Endodermal cell (in vitro differentiated cells): ENCODE measurements at places on chromosomes 5 and 9. TPM values are rescaled to one million over a fixed set of nuclear protein-coding genes. Genes with fewer than 3 reads are reported as not detected.

The PDE6A gene
- 0.07 to 0.15 TPM (median 0.09 TPM) in 3 replicates for total RNA-seq

The TAS2R1 gene
- 0.24 TPM in 1 of 3 replicates, not detected in the others for total RNA-seq

The ORM2 gene
- total RNA-seq: 0.56 and 0.59 TPM in 2 replicates

- no peaks in the 10 kb centered on the region for H3K36me3 ChIP-seq
- no peaks in the 10 kb centered on the region for H3K27me3 ChIP-seq
Measured at GRCh38 chr9:93896496-93897033, 58.6 kb downstream of the BARX1 start.

DNA sequence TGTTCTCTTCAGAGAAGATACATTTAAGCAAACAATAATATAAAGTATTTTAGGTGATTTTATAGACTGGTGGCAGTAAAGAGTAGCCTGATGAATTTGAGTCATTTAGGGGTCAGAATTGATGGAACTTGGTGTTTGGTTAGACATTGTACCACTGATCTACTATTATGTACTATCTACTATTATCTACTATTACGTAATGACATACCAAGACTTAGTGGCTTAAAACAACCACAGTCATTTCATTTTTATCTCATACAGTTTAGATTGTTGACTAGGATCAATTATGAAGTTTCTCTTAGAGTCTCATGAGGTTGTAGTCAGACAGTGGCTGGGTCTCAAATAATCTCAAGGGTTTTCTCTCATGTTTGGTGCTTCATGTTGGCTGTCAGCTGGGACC is 54.0 kb downstream of the PPIP5K2 start:
- no peak for DNase-seq
- peaks cover 11% of the 10 kb centered on the region for H3K36me3 ChIP-seq
- no peak overlapping the region for H3K27ac ChIP-seq
- H3K4me3 ChIP-seq: no peak overlapping the region
- no peaks in the 10 kb centered on the region for H3K27me3 ChIP-seq

DNA sequence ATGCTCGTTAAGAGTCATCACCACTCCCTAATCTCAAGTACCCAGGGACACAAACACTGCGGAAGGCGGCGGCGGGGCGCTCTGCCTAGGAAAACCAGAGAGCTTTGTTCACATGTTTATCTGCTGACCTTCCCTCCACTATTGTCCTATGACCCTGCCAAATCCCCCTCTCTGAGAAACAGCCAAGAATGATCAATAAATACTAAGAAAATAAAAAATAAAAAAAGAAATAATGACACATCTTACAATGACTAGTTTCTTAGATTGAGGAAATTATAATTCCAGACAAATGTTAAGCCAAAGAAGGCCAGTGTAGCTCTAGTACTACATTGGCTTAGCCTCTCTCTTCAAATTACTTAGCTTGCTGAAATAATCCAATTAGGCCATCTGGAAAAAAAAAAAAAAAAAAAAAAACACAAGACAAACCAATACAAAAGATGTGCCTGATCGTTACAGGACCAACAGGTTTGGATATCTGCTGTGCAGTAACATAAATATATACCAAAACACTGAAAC is 58.0 kb downstream of the ANXA2R start:
- no peaks in the 10 kb centered on the region for H3K27me3 ChIP-seq
- H3K36me3 ChIP-seq: no peaks in the 10 kb centered on the region
- DNase-seq: peak; percentile 78

DNA sequence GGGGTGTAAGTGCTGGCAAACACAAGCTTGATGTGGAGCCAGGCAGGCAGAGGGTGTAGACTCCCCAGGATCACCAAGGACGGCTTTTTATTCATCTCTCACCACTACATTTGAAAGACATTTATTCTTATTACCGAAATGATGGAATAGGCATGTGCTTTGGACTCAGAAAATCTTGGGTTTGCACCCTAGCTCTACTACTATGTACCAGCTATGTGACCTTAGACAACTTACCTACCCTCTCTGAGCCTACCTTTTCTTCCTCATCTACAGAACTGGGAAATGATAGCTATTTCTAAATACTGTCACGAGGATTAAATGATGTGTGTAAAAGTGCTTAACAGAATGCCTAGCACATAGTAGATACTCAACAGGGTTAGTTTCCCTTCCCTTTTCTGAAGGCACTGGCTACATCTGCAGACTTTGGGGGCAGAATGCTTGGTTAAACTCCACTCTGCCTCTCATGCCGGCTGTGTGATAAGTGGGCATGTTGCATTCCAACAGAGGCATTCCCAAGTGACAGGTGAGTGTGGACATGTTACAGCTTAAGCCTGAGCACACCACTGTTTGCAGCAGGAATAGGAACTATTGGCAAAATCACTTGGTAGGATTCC is 94.8 kb downstream of the SLC1A3 start:
- peaks cover 6% of the 10 kb centered on the region for H3K4me1 ChIP-seq
- no peaks in the 10 kb centered on the region for H3K36me3 ChIP-seq
- peaks cover 58% of the 10 kb centered on the region for H3K27me3 ChIP-seq
- no peak for DNase-seq
